ENCODE measurements at places on chromosomes 7 and 10.

DNA sequence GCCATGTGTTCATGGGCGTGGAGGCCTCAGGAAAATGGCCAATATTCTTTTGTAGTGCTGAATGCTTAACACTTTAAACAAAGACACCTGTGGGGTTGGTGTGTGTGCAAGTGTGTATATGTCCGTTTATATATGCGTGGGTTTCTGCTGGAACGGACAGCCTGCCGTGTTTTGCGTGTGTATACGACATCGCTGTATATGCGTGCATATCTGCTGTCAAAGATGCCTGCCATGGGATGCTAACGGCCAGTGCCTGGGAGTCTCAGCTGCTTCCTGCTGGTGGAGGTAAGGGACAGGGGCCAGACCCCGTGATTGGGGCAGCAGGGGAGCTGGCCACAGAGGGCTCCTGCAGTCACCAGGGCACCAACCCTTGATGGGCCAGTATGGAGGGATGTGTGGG is 216.3 kb upstream of the SHH start:
- DNase-seq: no peak

DNA sequence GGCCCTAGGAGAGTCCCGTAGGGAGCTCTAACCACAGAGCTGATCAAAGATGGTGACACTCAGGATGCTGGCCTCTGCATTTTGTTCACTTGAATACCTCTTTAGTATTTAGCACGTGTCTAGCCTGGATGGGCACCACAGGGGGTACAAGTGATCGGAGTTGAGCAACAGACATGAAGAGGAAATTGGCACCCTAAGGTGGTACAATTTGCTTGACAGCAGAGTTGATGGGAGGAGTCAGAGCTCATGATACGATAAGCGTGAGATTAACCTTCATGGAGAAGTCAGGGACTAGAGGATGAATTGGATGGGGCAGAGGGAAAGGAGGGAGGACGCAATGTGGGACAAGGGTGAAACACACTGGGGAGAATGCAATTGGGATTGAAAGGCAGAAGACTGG is 9.9 kb upstream of the ZNF212 start:
- DNase-seq: no peak

DNA sequence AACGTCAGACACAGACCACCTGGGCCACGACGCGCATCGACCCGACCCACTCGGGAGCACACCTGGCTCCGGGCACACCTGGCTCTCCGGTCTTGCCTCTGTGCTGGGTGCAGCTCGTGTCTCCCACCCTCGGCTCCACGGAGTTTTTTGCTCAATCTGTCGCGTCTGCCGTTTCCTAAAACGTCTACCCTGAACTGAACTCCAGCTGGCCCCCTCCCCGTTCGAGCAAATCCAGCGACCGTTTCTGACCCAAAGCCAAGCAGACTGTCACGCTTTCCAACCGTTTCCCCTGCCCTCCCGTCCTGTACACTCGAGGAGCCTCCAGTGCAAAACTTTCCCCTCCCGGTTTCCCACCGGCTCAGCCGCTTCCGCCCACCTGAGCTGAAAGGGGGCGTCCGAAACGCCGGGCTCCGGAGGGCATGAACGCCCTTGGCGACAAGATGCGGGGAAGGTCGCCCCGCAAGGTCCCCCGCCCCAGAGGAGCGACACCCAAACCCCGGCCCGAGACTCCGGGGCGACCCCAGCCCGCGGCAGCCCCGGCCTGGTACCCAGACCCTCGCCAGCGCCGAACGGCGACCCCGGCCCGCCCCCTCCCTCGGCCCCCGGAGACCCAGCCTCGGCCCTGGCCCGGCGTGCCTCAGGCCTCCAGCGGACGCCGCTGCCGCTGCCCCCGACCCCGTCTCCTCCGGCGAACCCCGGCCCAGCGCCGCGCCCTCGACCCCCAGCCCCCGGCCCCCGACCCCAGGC is 557 bp downstream of the CYTH3 start:
- DNase-seq: peak; percentile 27

DNA sequence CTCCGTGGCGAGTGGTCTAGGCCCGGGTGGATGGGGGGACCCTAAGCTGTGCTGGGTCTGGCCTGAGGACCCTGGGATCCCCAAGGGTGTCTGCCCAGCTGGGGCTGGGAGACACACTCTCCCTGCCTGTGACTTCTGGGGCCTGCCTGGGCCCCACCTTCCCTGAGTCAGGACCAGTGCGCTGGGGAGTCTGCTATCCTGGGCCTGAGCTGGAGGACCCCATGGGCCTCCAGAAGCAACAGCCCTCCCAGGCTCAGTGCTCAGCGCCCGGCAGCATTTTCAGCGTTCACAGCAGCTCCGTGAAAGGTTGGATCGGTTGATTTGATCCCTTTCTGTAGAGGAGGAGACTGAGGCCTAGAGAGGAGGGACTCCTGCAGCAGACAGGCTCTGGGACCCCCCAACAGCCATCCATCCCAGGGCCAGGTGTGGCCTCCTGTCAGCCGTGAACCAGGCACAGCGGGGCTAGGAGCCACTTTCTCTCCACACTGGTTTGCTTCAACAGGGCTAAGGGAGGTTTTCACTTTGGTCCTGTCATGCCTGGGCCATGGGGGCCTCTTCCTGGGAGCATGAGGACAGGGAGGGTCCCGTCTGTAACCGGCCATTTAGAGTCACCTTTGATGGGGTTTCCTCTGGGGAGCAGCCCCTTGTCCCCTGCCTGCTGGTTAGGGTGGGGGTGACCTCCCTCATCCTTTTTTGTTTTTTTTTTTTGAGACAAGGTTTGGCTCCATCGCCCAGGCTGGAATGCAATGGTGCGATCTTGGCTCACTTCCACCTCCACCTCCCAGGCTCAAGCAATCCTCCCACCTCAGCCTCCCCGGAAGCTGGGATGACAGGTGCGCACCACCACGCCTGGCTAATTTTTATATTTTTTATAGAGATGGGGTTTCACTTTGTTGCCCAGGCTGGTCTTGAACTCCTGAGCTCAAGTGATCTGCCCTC is 12.4 kb downstream of the FOXL3 start:
- DNase-seq: no peak

- no peak for DNase-seq
Measured at GRCh38 chr10:71623098-71623985, 96.2 kb downstream of the C10orf105 start.

Data from stimulated activated CD4-positive, alpha-beta T cell treated with anti-CD3 and anti-CD28 coated beads, Interleukin-2, amount 100 ng/mL, for 24 hours (primary cell).